Activated naive CD4-positive, alpha-beta T cell treated with anti-CD3 and anti-CD28 coated beads, Interleukin-2, amount 10 ng/mL, durations not matched to agents 7 days and 5 days (primary cell): ENCODE measurements at places on chromosomes 16 and 17.

GRCh38 chr16:15616475-15617165, 26.3 kb downstream of the MARF1 start:
- DNase-seq, result no peak

- DNase-seq, result no peak
Measured at GRCh38 chr16:28267356-28267755, 25.0 kb upstream of the SBK1 start.

DNA sequence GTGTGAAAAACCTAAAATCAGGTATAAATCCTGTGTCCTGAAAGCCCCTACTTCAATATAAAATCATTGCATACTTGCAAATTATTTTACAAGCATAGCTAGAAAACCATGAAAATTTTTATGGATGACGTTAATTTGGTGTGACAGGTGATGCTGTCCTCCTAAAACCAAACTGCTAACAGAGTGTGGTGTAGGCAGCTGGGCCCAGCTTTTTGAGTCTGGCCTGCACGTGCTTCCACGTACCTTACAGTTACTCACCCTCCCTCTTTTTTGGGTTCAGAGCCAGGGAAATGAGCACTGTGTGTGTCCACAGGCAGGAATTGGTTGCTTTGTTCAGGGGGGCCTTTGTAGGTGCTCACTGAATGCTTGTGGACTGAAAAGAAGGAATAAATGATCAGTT, 36.4 kb downstream of the CLEC16A start:
- DNase-seq, result no peak

GRCh38 chr16:69848637-69849545, 86.8 kb downstream of the WWP2 start:
- DNase-seq, result no peak

DNA sequence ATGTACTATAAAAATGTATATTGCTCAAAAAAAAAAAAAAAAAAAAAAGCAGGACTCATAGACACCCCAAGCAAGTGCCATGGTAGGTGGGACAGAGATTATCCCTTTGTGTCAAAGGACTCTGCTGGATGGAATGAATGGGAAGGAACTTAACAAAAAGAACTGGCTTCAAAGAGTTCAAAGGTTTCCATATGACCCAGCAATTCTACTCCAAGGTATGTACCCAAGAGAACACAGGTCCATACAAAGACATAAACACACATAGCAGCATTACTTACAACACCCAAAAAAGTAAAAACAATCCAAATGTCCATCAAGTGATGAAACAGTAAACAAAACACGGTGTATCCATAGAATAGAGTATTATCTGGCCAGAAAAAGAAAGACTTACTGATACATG, 255.2 kb downstream of the SLC39A11 start:
- DNase-seq, result no peak

GRCh38 chr16:31488468-31489297, 5.8 kb downstream of the SLC5A2 start:
- DNase-seq, result no peak
